Large intestine (tissue), 12 donors: ENCODE measurements at places on chromosomes 12 and 14. TPM values are rescaled to one million over a fixed set of nuclear protein-coding genes. Genes with fewer than 3 reads are reported as not detected.

The AHNAK2 gene
- polyA plus RNA-seq, result 3.3 TPM

The TAS2R42 gene
- polyA plus RNA-seq, result 0.06 TPM

The ERBB3 gene
- 326 TPM for polyA plus RNA-seq

The GALC gene
- polyA plus RNA-seq, result 119 TPM

The MYF6 gene
- polyA plus RNA-seq, result 0.21 TPM

The NPAS3 gene
- polyA plus RNA-seq, result 1.0 TPM

The BRI3BP gene
- polyA plus RNA-seq, result 29.1 TPM

The KCNH3 gene
- 2.2 TPM for polyA plus RNA-seq

The FAM90A1 gene
- polyA plus RNA-seq, result 0.91 TPM

The ERC1 gene
- 17.5 TPM for polyA plus RNA-seq

The MAPK1IP1L gene
- 83.8 TPM for polyA plus RNA-seq

The GAS2L3 gene
- 34.0 TPM for polyA plus RNA-seq

The RPL10L gene
- 0.70 TPM for polyA plus RNA-seq

The TPH2 gene
- 0.04 TPM for polyA plus RNA-seq

The NGDN gene
- 48.3 TPM for polyA plus RNA-seq

The RHOJ gene
- polyA plus RNA-seq, result 20.7 TPM
